ENCODE measurements at places on chromosomes 1 and 21.

DNA sequence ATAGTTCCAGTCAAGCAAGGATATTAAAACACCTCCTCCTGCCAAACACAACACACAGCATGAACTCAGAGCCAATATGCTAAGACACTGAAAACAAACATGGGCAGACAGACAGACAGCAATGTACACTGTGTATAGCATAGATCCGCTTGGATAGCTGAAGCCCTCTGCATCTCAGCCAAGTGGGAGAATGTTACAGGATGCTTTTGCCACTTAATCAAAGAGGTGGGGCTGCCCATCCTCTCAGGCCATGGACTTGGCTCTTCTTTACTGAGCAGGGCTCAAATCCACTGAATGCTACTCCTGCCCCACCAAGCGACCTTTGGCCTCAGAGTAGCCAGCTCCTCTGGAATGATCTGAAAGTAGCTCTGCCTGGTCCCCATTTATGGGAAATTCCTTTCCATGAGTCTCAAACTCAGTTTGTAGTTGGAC is 64.7 kb upstream of the NGF start:
- no peak for DNase-seq

DNA sequence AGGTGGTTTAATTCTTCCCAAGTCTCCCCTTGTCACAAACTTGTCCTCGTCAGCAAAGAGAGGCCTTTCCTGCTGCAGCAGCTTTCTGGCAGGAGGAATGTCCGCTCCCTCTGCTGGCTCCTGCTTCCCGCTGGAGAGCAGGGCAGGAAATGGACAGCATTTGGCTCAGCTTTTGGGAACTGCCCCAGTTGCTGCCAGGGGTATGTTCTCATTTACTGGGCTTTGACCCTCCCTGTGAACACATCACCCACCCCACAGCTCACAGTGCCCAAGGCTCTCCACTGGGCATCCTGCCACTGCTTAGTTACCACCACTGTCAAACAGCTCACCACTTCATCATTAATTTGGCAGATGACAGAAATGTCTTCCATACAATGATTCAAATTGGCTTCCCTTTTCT is 75.4 kb downstream of the MRPL37 start:
- no peak for DNase-seq

GRCh38 chr1:184199438-184200085 is 148.0 kb downstream of the TSEN15 start:
- DNase-seq, result no peak

GRCh38 chr1:14247666-14248065 is 350.8 kb upstream of the KAZN start:
- DNase-seq, result no peak

DNA sequence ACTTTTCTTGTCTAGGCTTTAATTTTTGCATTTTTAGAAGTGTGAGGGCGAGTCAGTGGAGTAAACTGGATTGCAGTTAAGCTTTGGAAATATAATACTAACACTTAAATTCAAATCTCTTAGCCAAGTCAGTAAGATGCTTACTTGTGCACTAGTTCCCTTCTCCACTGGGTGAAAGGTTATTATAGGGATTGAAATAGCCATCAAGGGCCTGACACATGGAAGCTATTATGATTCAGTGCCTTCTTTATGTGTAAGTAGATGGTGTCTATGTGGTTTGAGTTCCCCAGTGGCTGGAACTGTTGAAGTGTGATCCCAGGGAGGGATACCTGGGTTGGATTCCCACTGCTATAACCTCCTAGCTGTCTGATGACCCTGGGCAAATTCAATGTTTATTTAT is 24.7 kb upstream of the DMRTA2 start:
- no peak for DNase-seq

GRCh38 chr1:239655023-239655422 is 268.7 kb downstream of the CHRM3 start:
- DNase-seq, result no peak

- DNase-seq, result no peak
Observed at GRCh38 chr21:28256420-28256831, 736.3 kb downstream of the LTN1 start.

DNA sequence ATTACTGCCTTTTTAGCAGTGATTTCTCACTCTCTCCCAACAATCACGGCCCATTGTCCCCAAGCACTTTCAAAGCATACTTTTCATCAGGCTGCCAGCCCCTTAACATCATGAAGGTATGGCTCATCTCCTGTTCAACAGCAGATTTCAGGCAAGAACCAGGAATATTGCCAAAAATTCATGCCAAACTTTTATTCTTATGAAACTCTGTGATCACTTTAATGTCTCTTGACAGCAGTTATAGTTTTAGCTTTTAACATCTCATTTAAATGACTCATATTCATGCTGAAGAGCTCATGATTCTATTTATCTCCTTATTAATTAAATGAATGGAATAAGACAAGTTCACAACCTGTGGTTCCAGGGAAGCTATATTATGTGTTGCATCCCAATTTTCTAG is 235.1 kb downstream of the GRIK1 start:
- DNase-seq, result no peak

- no peak for DNase-seq
Observed at GRCh38 chr21:25571726-25572121, 35.6 kb downstream of the MRPL39 start.

- no peak for DNase-seq
Observed at GRCh38 chr1:216390956-216391355, 32.3 kb downstream of the USH2A start.

All from D341Med (cell line).